ENCODE measurements at places on chromosomes 16 and 17.
A peak's percentile ranks its signal among the peaks of the same experiment; 100 is the strongest.

DNA sequence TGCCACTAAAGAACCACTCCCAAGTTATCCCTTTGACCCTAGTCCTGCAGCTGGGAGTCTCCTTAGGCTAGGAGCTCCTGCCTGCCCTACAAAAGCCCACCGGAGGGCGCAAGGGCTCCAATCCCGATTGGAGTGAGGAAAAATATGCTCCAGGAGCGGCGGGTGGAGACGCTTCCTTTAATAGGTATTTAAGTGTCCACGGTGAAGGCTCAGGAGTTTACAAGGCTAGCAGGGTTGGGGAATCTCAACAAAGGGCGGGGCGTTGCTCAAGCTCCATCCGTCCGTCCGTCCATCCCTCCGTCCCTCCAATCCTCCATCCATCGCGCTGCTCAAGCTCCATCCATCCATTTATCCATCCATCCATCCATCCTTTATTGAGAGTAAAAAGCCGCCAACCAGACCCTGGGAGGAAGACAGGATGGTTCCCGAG is 556 bp upstream of the SPNS1 start:
- DNase-seq: peak; percentile 90

DNA sequence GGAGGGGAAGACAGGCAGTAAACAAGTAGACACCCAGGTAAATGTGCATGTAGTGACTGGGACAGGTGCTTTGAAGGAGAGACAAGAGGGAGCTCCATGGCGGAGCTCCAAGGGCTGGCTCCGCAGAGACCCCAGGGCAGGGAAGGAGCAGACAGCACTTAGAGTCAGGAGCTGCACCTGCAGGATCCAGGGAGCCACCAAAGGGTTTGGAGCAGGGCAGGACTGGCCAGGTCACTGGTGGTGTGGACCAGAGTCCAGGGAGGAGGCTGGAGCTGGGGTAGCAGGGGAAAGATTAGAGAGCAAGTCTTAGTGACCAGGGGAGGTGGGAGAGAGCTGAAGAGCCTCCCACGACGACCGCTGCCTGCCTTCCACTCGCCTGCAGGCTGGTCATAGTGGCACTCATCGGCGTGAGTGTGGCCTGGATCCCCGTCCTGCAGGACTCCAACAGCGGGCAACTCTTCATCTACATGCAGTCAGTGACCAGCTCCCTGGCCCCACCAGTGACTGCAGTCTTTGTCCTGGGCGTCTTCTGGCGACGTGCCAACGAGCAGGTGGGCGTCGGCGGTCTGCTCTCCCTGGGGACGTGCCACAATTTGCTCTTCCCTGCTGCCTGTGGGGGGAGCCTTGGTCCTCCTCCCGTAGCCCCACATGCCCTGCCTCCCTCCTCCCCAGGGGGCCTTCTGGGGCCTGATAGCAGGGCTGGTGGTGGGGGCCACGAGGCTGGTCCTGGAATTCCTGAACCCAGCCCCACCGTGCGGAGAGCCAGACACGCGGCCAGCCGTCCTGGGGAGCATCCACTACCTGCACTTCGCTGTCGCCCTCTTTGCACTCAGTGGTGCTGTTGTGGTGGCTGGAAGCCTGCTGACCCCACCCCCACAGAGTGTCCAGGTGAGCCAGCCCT is 14.7 kb upstream of the FAM83G start:
- peak; percentile 21 for DNase-seq

DNA sequence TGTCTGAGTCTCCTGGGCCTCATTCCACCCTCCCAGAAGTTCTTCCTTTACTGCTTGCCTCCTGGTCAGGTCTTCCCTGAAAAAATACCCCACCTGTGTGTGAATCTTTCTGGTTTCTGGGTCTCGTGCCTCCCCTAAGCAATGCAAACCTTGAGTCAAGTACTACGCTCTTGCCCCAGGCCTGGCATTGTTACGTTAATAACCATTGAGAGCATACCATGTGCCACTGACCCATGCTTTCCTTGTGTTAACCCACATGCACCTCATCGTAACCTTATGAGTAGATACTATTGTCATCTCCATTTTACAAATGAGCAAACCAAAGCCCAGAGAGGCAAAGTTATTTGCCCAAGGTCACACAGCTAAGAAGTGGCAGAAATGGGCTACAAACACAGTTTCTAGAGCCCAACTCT is 25.4 kb upstream of the TOB1 start:
- no peak for DNase-seq

DNA sequence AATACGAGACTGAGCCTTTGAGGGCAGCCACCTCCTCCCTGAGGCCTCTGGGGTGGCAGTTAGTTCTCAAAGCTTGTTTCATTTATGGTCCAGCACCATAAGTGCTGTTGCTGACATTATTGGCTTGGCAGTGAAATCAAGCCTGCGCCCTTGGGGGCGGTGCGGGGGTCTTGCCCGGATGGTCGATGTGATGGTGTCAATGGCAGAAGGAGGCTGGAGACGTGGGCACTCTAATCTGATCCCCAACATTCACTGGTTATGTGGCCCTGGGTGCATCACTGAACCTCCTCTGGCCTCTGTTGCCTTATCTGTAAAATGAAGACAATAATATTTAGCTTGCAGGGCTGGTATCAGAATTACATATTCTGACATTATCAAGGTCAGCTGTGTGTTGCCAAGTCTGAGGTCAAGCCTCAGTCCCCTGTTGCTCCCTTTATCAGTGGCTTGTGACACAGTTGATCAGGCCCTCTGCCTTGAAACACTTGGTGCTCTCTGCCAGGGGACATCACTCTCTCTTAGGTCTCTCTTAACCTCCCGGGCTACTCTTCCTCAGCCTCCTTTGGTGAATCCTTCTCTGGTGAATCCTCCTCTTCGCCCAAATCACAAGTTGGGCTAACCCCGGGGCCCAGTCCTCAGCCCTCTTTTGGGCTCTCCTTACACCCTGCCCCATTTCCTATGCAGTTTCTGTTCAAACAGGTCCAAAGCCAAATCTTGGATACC is 11.8 kb upstream of the TMEM220 start:
- DNase-seq: no peak

DNA sequence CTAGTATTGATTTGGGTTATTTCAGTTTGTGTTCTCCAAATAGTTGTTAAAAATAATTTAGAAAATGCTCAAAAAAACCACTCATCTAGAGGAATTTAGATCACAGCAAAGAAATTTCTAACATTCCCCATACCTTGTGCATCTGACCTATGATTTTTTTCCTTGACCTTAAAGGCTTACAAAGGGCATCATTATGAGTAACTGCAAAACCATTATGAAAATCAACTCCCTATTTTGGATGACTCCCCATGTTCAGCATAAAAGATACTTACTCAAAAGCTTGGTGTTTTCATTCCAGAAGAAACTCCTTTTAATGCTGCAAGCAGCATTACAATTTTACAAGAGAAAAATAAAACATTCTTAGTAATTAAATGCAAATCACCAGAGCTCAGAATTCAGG is 83.2 kb downstream of the GRIN2A start:
- no peak for DNase-seq

DNA sequence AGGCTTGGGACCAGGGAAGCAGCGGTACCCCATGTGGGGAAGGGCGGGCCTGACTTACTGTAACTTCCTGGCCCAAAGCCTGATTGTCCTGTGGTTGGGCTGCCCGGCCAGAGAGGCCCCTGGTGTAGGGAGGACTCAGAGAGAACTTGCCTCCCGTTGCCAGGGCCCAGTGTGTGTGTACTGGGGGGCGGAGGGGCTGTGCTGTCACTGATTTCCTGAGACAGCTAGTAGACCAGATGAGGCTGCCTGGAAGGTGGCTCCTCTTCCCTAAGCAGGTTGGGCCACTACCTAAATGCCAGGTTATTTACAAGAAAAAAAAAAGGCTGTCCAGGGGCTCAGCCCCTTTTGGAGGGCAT is 16.7 kb downstream of the SOCS3 start:
- no peak for DNase-seq

DNA sequence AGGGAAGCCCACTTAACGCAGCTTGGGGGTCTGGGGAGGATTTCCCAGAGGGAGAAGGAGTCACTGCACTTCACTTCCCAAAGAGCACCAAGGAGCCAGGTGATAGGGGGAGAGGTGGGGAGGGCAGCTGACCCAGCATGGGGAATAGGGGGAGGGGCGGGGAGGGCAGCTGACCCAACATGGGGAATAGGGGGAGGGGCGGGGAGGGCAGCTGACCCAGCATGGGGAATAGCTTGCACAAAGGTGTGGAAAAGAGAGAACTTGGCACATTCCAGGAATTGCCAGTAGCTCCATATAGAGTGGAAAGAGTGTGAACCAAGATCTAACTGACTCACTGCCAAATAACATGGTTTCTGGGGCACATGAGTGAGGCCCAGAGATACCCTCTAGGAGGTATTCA is 110.3 kb downstream of the CCT6B start:
- DNase-seq: no peak

GRCh38 chr17:27836651-27837050 is 36.3 kb upstream of the NOS2 start:
- DNase-seq: no peak

- no peak for DNase-seq
Measured at GRCh38 chr17:71286625-71287024, 834.2 kb upstream of the SOX9 start.

DNA sequence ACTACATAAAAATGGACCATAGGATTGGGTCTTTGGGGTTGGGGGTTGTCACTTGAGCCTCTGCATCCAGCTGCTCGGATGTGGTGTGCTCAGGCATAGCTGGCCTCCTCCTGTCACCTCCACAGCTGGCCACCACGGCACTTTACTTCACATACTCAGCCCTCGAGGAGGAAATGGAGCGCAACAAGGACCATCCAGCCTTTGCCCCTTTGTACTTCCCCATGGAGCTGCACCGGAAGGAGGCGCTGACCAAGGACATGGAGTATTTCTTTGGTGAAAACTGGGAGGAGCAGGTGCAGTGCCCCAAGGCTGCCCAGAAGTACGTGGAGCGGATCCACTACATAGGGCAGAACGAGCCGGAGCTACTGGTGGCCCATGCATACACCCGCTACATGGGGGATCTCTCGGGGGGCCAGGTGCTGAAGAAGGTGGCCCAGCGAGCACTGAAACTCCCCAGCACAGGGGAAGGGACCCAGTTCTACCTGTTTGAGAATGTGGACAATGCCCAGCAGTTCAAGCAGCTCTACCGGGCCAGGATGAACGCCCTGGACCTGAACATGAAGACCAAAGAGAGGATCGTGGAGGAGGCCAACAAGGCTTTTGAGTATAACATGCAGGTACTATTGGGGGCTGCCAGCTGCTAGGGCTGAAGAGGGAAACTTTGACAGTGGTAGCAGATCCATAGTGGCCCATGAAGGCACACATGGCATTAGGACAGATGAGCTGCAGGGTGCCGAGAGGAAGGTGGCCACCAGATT is 30.8 kb downstream of the CDIP1 start:
- no peak for DNase-seq
